ENCODE measurements at places on chromosomes 1 and 21.

DNA sequence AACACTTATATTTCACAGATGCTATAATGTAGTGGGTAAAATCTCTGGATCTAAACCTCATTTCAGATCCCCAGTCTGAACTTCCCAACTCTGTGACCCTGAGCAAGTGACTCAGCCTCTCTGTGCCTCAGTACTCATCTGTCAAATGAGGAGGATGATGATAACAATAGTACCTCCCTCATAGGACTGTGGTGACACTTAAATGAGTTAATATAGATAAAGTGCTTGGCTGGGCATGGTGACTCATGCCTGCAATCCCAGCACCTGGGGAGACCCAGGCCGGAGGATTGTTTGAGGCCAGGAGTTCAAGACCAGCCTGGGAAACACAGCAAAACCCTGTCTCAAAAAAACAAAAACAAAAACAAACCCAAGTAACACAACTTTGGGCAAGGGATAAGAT, 4.7 kb upstream of the ECE1 start:
- DNase-seq = peak; percentile 47

DNA sequence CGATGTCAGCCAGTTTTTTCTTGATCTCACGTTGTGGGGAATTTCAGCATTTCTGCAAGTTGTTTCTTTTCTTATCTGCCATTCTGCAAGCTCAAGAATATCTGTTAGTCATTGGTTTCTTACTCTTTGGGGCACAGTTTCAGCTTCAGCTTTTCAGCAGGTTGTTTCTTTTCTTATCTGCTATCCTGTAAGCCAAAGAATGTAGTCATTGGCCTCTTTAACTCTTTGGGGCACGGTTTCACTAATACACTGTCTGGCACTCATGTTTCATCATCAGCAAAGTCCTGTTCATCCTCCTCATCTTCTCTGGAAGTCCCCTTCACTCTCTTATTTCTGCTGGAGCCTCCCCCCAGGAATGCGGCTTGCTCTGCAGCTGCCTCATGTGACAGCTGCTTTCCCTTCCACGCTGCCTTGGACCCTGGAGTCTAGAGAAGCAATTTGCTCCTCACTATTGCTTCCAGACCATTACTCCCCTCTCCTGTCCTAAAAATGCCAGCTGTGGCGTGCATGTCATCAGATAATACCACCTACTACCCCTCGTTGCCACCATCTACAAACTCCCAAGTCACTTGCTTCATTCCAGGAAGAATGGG, 67.0 kb upstream of the CACNA1E start:
- DNase-seq = no peak

DNA sequence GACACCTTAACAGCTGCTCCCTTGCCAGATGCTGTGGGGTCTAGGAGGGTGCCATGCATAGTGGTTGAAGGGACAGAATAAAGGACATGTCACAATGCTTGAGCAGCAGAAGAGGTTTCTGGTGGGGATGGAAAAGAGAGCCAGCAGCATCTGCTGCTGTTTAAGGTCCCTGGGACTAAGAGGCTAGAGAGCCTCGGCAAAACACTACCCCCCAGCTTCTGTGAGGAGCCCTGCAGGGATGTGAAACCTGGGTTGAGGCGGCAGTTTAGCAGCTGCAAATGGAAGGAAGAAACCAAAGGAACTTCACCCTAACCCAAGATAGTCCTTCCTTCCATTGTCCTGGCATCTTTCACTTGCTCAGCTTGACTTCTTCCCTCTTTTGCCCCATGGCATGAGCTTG, 39.4 kb downstream of the PLXNA2 start:
- DNase-seq = no peak

DNA sequence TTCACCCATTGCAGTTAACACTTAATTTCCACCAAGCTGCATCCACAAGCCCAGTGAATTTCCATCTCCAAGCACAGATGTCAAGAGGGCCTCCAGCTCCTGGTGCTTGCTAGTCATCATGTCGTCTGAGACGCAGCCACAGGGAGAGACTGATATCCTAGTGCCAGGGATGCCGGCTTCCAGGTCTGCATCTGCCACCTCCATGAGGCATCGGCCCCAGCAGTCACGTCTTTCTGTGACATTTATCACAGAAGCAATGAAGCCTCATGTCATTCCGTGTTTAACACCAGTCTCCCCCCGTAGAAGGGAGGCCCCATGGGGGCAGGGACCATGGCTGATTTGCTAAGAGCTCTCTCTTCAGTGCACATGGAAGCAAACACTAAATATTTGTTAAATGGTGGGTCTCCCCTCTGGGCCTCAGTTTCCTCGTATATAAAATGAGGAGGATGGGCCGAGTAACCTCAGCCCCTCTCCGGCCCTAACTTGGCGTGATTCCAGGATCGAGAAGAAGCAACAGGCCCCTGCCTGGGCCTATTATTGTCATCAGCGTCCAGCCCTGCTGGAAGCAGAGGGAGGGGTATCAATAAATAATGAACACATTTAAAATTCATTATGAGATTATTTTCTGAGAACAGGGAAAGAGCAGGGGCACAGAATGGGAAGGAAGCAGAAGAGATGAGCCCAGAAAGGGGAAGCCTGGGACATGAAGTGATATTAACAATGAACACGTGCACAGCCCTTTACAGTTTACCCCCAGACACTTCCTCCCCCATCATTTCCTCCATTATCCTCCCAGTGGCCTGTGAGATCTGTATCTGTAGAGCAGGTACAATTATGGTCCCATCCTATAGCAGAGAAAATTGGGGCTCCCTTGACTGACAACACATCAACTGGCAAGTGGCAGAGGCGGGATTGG, 837 bp upstream of the C1QB start:
- no peak for DNase-seq

- DNase-seq = no peak
Observed at GRCh38 chr1:31788825-31789256, 24.7 kb upstream of the ADGRB2 start.

DNA sequence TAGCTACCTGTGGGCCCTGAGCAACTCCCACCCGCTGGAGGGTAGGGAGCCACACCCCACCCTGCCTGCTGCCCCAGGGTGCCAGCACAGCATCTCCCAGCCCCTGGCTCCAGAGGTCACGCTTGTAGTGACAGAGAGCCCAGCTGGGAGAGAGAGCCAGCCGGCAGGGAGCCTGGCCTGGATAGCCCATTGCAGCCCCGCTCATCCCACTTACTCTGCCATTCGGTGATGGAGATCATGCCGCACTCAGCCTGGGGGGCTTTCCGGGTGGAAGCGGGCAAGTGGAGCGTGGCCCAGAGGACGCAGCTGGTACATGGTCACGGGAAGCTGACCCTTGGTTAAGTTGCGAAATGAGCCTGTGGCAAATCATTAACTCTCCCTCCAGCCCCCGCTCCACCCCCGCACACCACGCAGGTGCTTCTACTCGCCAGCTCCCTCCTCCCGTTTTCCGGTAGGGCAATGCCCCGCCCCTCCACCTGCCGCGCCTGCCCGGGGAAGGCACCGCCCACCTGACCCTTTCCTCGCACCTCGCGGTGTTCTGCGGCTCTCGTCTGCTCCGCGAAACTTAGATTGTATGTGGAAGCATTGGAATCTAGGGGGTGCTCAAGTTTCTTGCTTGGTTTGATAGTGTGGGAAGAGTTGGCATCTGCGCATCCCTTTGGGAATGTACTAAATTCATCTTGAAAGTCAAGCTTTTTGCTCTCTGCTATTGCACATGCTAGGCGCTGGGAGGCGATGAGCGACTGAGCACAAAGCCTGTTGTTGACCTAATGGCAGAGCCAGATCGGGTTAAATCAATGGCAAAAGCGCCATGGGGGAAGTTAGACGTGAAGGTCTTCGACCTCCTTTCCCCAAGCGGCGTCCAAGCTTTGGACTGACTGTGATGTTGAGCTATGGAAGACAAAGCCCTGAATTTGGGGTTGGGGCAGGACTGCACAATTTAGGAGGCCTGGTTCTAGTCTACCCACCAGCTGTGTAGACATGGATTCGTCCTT, at the start of gene GOLT1A:
GOLT1A (minus strand) TSS at position 321 of the 995 bp plus-strand sequence; CDS start at position 239, 82 bp downstream.
- peak; percentile 14 for DNase-seq

GRCh38 chr1:225763716-225764548, 13.7 kb upstream of the SRP9 start:
- no peak for DNase-seq

GRCh38 chr1:2170211-2170610, 24.4 kb downstream of the FAAP20 start:
- DNase-seq = no peak

DNA sequence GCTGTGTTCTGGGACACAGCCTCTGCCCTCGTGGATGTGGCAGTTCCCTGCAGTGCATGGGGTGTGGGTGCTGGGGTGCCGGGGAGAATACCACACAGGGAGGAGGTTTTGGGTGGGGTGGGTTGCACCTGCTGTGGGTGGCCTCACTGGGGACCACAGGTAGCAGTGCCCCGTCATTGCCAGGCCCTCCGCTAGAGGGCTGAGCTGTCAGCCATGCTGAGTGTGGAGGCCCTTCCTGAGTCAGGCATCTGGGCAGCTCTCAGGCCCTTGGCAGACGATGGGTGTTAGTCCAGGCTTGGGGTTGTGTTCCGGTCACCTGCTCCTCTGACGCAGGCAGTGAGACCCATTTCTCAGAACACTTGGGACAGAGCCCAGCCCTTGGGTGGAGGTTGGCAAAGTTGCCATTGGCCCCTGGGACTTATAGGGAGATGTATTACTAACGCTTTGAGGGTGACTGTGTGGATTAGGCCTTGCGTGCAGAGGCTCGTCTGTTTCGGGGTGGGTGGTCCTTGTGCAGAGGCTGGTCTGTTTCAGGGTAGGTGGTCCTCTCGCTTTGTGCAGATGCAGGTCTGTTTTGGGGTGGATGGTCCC, 23.9 kb downstream of the PCNT start:
- DNase-seq = no peak

DNA sequence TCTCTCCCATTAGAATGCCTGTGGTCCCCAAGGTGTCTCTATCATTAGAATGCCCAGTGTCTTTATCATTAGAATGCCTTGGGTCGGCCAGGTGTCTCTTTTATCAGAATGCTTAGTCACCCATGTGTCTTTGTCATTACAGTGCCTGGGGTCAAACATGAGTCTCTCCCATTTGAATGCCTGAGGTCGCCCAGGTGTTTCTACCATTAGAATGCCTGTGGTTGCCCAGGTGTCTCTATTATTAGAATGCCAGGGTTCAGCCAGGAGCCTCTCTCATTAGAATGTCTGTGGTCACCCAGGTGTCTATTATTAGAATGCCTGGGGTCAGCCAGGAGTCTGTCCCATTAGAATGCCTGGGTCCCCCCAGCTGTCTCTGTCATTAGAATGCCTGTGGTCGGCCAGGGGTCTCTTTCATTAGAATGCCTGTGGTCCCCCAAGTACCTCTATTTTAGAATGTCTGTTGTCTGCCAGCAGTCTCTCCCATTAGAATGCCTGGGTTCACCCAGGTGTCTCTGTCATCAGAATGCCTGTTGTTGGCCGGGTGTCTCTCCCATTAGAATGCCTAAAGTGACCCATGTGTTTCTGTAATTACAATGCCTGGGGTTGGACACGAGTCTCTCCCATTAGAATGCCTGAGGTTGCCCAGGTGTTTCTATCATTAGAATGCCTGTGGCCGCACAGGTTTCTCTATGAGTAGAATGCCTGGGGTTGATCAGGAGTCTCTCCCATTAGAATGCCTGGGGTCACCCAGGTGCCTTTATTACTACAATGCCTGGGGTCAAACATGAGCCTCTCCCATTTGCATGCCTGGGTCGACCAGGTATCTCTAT, 57.1 kb downstream of the RNF187 start:
- no peak for DNase-seq

DNA sequence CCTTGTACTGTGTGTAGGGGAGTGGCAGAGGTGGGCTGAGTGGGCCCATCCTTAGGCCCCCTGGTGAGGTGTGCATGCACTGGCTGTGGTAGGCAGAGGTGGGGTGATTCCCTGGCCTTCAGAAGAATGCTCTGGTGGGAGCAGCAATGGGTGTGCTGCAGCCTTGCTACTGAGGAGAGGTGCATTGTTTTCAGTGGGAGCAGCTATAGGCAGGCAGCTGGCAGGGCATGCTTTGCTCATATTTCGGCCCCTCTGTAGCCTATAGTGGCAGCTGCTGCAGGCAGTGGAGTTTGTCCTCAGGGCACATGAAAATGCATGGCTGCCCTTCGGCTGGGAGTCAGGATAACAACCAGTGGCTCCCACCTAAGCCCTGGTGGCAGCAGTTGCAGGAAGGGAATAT, 10.1 kb upstream of the KCTD3 start:
- DNase-seq = no peak

- no peak for DNase-seq
Observed at GRCh38 chr1:76170513-76170912, 96.0 kb downstream of the ST6GALNAC3 start.

DNA sequence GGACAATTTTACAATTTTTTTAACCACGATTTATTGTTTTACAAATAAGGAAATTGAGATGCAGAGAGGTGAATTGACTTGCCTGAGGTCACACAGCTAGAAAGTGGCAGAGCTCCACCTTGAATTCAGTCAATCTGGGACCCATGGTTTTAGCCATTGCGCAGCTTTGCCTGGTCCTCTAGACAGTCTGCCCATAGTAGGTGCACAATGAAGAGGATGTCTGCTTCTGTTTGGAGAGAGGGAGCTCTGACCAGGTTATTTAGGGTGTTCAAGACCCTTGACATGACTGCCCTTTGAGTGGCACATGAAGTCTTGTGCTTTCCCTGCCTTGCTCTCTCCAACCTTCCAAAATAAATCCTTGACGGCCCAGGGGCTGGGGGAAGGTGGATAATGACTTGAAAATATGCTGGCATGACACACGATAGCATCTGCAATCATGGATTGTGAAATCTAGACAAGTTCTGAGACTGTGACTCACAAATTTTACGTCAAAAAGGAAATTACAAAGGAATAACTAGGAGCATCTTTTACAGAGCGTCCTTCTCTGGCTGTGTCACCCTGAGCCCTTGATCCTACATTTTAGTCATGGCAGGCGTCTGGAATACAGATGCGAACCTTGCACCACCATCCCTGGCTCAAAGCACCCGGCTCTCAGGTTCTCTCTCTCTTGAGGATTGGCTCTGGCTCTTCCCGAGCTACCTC, 26.2 kb upstream of the ID3 start:
- no peak for DNase-seq

- DNase-seq = no peak
Observed at GRCh38 chr1:25205786-25206185, 26.5 kb downstream of the SYF2 start.

Measured in stimulated activated CD8-positive, alpha-beta memory T cell treated with anti-CD3 and anti-CD28 coated beads, Interleukin-15, amount 100 ng/mL, for 48 hours (primary cell).